AG04449 (cell line): ENCODE measurements at places on chromosomes 4 and X.

DNA sequence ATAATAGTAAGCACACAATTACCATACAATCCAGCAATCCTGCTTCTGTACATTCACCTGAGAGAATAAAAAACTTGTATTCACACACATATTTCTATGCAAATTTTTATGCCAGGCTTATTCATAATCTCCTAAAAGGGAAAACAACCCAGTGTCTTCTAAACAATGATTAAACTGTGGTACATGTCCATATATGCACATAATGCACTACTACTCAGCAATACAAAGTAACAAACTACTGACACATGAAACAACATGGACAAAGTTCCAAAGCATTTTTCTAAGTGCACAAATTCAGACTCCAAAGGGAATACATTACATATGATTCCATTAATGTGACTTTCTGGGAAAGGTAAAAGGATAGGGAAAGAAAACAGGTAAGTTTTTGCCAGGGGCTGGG lies 18.0 kb upstream of the FMR1 start:
- DNase-seq, result no peak

GRCh38 chr4:8702516-8703400 lies 110.2 kb downstream of the CPZ start:
- DNase-seq, result no peak

DNA sequence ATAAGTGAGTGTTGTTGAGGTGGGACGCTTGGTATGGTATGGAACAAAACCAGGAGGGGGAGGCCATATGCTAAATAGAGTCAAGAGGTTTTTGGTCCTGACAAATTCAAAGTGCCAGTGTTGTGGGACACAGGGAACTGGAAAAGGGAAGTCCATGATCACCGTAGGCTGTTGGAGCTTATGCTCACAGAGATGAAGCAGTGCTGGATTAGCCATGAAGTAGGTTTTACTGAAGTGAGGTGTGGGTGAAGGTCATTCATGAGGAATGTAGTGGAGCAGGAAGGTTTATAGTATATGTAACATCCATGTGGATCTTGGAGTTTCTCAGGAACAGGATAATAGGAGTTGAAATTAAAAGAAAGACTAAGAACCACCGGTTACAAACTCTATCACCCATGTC lies 256.1 kb upstream of the PITX2 start:
- no peak for DNase-seq

DNA sequence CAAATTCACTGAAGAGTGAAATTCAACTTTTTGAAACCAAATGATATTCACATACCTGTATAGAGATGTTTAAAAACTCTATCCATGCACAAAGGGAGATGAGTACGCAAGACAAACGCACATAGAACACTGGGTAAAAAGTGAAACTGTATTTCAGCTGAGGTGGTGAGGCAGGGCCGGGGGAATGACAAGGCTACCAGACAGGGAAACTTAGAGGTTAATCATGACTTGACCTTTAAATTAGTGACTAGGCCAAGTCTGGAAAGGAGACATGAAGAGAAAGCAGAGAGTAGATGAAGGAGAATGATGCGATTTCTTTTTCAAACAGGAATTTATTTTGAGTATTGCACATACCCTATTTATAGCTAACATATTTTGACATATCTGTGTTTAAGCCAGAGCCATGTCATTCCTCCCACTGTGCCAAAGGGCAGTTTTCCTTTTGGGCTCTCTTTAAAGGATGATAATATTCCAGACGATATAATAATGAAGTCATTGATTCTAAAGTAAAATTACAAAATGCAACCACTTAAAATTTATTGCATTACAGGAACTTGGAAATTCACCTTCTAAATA lies 49.4 kb downstream of the ARHGEF6 start:
- no peak for DNase-seq

DNA sequence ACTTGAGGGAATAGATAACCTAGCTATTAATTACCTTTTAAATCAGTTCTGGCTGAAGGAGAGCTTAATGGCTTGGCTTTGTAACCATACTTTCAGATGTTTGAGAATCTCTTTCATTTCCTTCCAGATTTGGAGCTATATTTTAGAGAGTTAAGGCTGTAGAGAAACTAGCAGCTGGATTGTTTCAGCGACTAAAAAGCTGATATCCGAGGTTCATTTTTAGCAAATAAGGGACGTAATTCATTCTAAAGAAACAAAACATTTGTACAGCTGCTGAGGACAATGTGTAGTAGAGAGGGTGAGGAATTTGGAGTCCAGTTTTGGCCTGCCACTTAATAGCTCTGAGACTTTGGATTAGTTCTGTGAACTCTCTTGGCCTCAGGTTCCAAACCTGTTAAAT lies 12.2 kb downstream of the OSTC start:
- DNase-seq, result no peak

GRCh38 chr4:169485086-169485485 lies 127.3 kb downstream of the NEK1 start:
- no peak for DNase-seq

DNA sequence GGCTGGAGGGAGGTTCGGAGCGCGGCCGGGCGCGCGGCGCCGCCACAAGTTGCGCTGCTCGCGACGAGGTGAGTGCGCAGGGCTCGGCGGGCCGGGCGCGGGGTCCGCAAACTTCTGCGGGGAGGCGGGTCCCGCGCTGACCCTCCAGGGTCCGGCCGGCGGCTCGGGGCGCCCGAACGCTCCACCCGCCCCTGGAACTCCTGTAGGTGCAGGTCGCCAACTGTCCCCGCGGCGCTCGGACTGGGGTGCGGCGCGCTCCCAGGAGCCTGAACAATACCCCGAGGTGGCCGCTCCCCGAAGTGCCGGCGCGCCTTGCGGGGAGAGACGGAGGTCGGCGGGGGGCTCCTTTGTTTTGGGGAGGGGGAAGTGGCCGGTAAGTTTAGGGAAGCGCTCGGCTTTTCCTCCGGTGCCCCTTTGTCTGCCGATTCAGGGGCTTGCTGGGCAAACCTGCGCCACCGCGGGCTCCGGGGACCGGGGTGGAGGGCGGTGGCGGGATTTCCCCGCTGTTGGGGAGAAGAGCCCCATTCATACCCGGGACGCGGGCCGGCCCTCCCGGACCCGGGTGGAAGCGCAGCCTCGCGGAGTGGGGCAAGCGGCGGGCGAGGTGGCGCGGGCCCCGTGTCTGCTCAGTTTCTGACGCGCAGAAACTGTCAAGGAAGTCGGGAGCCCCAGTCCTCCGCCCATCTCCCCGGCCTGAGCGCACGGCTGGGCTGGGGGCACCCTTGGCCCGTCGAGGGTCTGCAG lies 694 bp downstream of the TBL1X start:
- DNase-seq, result no peak

- no peak for DNase-seq
Observed at GRCh38 chrX:63258144-63258543, 93.0 kb downstream of the SPIN4 start.

GRCh38 chr4:1973661-1974060 lies 35.1 kb downstream of the NELFA start:
- no peak for DNase-seq

DNA sequence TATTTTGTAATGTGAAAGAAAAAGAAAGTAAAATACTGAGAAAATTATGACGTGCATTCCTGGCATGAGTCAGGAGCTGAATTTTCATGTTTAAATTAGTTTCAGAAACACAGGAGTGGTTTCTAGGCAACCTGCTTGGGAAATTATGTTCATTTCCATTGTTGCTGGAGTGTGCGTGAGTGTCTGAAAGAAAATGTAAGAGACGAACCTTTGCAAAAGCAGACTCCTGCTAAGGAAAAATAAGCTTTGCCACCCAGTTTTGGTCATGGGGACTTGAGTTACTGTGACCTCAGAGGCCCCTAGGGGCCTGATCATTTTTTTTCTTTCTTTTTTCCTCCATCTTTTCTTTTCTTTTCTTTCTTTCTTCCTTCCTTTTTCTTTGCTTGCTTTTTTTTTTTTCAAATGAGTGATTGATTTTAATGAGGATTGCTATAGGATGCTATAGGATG lies 18.8 kb upstream of the CHRNA9 start:
- DNase-seq, result peak; percentile 80

DNA sequence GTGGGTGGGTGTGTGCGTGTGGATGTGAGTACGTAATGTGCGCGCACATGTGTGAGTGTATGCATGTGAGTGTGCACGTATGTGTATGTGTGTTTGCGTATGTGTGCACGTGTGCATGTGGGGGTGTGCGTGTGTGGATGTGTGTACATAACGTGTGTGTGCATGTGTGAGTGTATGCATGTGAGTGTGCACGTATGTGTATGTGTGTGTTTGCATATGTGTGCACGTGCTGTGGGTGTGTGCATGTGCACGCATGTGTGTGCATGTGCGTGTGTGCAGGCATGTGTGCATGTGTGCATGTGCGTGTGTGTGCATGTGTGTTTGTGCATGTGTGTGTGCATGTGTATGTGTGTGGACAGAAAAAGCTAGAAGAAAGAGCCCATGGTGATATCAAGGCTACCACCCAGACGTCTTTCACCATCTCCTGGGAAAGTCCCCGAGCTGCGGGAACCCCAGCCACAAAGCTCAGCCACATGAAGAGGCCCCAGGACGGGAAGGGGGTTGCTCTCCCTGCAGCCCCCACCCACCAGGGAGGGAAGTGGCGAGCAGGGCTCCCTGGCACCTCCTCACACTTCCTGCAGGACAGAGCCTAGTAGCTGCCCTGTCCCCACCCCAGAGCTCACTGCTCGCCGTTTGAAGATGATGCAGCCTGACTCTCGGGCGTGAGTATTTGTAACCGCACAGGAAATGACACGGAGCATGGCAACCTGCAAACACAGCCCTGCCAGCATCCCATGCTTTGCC lies 108.3 kb downstream of the DCTD start:
- DNase-seq, result no peak

DNA sequence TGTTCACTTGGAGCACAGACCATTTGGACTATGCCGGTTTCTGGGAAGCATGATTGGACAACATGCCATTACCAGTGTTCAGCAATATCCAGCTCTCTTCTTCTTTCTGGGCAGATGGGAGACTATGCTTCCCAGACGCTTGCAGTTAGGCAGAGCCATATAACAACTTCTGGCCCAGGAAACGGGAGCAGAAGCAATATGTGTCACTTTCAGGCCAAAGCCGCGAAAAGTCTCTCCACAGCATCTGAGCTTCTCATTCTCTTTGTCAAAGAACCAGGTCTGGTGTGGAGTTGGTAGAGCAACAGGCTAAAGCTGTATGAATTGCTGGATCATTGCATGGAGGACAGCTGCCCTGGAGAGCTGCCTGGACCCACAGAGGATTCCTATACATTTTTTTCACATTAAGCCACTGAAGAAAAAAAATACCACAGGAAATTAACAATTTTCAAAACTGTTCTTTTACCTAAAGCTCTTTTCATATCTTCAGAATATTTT lies 131.4 kb upstream of the FRG1 start:
- DNase-seq, result no peak

GRCh38 chr4:77593101-77593500 lies 12.5 kb upstream of the CXCL13 start:
- DNase-seq, result no peak

DNA sequence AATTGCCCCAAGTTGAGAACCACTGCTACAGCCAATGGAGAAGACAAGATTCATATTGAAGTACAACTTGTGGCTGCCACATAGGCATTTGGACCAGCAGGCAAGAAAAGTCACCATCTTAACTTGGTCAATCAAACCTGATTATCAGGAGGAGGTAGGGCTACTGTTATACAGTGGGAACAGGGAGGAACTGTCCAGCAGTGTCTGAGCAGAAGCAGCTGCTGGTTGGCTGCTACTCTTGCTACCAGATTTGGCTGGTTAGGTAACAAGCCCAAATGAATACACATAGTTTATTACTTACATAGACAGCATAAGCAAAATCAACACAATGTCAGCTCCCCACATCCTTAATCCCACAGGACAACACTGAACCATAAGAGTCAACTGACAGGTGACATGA lies 39.4 kb downstream of the ATP1B4 start:
- no peak for DNase-seq

DNA sequence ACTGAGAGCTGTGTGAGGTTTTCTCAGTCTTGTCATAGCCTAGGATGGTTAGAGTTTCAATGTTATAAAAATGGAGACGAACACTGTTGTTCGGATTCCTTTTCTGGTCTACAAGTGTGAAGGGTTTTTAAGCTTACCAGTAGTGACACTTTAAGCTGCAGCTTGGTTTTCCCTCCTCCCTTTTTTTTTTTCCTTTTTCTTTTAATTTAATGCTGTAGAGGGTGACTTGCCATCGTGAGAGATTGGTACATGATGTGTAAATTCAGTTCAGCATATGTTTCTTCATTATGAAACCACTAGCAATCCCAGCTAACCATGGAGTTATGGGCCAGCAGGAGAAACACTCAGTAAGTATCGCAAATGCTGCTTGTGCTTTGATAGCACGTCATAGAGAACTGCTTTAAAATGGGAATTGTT lies 165.0 kb downstream of the RAPGEF2 start:
- DNase-seq, result no peak

GRCh38 chr4:55871299-55871800 lies 17.9 kb downstream of the EXOC1 start:
- no peak for DNase-seq

- no peak for DNase-seq
Observed at GRCh38 chrX:2502668-2503519, 2.1 kb upstream of the DHRSX start.

DNA sequence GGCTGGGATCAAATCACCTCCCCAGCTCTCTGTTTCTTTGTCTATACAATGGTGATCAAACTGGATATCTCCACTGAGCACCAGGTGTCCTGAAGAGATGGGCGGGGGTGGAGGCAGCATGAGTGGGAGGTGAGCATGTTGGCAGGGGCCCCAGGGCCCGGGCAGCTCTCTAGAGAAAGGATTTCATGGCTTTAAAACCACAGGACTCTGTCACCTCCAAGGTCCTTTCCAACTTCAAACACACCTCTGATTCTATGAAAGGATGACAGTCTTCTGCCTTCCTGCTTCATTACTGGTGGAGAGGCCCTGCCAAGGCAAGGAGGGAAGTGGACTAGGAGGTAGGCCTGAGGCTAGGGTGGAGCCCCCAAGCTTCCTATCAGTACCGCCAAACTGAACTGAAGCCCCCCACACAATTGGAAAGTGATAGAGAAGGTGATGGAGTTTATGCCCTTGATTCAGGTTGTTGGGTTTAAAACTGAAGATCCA lies 38.6 kb downstream of the TRIM2 start:
- no peak for DNase-seq

- DNase-seq, result no peak
Observed at GRCh38 chrX:21658746-21659145, 616 bp upstream of the KLHL34 start.

GRCh38 chr4:21879187-21879586 lies 69.4 kb downstream of the KCNIP4 start:
- DNase-seq, result no peak

- DNase-seq, result no peak
Observed at GRCh38 chrX:153519569-153520286, 2.3 kb downstream of the ATP2B3 start.

GRCh38 chrX:118216087-118216486 lies 99.5 kb upstream of the KLHL13 start:
- no peak for DNase-seq

- no peak for DNase-seq
Observed at GRCh38 chr4:47219586-47219985, 188.2 kb downstream of the GABRB1 start.

- DNase-seq, result no peak
Observed at GRCh38 chr4:72358483-72358882, 210.5 kb downstream of the ADAMTS3 start.

DNA sequence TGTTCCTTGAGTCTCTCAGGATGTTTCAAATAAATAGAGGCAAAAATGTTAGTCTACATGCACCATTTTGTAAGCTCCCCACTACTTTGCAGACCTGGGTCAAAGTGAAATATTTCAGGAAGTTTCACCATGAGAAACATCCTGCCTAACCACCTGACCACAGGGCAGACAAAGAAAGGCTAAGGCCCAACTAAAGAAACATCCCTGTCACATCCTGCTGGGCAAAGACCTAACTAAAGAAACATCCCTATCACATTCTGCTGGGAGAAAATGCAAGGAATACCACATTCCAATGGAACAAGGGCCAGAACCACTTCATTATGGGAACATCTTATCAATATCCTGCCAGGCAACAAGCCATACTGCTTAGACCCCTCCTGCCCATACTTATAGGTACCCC lies 1303.4 kb downstream of the TECRL start:
- DNase-seq, result no peak
